Articular chondrocyte of knee joint (primary cell): ENCODE measurements at places on chromosomes 4 and X. TPM values are rescaled to one million over a fixed set of nuclear protein-coding genes. Genes with fewer than 3 reads are reported as not detected.

The EGF gene
- 0.78 and 2.5 TPM in 2 replicates for total RNA-seq

The FGFBP2 gene
- total RNA-seq, result 1.2 and 2.4 TPM in 2 replicates

The CSAG1 gene
- not detected in 2 replicates for total RNA-seq

The AGA gene
- 44.6 and 50.6 TPM in 2 replicates for total RNA-seq

The EPGN gene
- 0.13 and 3.4 TPM in 2 replicates for total RNA-seq

The CRLF2 gene
- total RNA-seq, result 0.11 TPM in 1 of 2 replicates, not detected in the other

The SMIM10L2A gene
- 0.52 and 0.86 TPM in 2 replicates for total RNA-seq

The AMBN gene
- total RNA-seq, result not detected in 2 replicates
